ENCODE measurements at places on chromosomes 7 and 10.
A peak's percentile ranks its signal among the peaks of the same experiment; 100 is the strongest.

GRCh38 chr10:124599588-124600050 is 138.0 kb downstream of the LHPP start:
- DNase-seq: no peak

DNA sequence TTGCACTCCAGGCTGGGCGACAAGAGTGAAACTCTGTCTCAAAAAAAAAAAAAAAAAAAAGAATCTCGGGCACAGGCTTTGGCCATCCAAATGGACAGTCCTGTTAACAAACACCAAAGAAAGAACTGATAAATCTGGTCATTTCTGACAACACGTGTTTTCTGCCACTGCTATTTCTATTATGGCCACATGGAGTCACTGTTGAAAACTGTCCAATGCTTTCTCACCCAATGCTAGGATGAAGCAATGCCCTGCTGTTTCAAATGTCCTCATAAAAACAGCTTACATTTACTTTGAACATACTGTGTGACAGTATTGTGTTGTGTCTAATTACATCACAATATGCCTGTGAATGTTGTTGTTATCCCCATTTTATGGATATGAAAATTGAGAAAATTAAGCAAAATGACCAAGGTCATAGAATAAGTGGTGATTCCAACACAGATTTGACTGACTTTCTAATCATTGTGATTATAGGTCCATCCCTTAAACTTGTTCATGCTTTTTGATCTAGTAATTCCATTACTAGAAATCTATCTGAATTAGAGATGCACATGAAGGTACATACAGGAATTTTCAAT is 19.9 kb upstream of the MAP3K8 start:
- DNase-seq: peak; percentile 69

DNA sequence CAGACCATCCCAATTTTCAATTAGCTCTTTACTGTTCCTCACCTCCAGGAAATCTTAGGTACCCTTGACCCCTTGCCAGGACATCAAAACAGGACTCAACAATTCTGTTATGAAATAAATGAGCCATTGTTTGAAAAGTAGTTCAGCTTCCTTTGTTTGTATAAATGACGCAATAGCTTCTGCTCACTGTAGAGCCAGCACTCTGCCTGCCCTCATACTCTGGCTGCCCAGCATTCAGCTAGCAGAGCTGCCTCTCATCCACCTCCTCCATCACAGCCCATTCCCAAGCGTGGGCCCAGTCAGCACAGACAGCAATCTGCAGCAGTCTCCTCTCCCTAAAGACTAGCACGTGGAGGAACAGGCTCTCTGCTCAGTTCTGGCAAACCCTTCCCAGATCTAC is 478.6 kb downstream of the GRID1 start:
- no peak for DNase-seq

DNA sequence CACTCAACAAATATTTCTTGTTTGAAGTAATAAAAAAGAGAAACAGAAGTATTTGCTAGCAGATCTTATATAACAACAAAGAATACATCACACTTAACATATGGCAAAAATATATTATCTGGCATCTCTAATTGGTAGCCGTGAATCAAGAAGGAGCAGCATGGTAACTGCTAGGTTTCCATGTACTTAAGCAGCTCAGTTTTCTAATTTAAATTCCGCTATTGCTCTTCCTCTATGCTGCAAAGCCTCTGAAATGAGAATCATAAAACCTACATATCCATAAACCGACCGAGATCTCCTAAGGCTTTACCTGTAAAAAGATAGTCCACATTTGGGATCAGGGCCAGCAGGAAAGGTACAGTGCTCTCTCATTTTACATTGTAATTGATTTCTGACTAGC is 76.6 kb upstream of the PTPRZ1 start:
- DNase-seq: no peak

- DNase-seq: no peak
Observed at GRCh38 chr10:70566515-70567290, 35.8 kb downstream of the PRF1 start.

DNA sequence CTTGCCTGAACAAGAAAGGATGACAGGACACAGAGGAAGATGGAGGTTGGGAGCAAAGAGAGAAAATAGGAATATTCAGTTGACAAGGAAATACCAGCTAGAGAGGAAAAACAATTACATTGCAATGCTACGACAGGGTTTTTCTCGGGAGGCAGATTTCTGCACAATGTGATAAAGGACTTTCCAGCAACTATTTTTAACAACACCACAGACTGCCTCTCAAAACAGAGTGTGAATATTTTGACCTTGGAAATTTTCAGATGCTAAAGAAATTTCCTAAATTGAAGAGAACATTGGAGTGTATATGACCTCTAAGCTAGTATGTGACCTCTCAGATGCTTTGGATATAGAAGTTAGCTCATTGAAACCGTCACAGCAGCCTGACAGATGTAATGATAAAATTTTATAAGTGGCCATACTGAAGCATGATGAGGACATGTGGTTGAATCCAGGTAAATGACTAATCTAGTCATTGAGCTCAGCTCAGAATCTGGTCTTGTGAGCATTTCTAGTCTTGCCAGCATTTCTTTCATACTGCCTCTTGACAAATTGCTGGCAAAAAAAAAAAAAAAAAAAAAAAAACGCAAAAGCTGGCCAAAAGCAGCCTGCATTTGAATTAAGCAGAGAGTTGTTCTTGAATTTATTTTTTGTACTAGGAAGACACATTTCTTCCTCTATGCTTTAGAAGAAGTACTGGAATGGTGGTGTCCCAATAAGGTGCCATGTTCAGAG is 24.4 kb downstream of the GPR141 start:
- no peak for DNase-seq

DNA sequence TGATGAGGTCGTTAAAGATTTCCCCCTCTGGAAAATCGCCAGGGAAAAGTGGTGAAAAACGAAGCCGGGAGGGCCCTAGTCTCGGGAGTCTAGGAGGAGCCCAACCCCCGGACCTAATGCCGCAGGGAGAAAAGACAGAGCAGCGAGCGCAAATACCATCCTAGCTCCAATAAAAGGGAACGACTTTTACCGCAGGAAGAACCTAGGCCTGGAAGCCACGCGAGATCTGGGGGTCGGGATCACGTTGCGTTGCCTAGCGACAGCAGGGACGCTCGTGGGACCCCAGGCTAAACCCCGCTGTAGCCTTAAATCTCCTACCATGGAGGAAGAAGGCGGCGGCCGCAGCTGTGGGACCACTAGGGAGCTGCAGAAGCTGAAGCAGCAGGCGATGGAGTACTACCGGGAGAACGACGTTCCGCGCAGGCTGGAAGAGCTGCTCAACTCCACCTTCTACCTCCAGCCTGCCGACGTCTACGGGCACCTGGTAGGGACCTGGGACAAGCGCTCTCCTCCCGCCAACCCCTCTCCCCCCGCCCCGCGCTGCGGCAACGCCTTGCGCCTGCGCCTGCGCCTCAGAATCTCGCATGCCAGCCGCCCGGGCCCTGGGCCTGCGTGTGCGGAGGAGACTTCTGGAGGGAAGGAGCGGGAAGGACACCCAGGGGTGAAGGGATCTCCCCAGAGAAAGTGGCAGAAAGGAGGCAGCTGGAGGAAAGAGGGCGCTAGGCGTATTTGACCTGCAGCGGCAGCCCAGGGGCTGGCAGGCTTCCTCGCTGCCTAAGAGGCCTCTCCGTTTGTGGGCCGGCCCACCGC is at the start of gene ENO4:
Gene ENO4 (plus strand): TSS at position 252 of the 810 bp plus-strand sequence. CDS start 68 bp downstream, at position 320.
- DNase-seq: peak; percentile 95

GRCh38 chr10:74083304-74083703 is 67.3 kb downstream of the AP3M1 start:
- no peak for DNase-seq
